OCI-LY7 (cell line): ENCODE measurements at places on chromosomes 1 and 21.

- peak; percentile 80 for DNase-seq
These were observed 23.7 kb downstream of the ABCG1 start for GRCh38 chr21:42242611-42243010.

GRCh38 chr1:245172026-245172425 is 17.2 kb downstream of the KIF26B start:
- no peak for DNase-seq

DNA sequence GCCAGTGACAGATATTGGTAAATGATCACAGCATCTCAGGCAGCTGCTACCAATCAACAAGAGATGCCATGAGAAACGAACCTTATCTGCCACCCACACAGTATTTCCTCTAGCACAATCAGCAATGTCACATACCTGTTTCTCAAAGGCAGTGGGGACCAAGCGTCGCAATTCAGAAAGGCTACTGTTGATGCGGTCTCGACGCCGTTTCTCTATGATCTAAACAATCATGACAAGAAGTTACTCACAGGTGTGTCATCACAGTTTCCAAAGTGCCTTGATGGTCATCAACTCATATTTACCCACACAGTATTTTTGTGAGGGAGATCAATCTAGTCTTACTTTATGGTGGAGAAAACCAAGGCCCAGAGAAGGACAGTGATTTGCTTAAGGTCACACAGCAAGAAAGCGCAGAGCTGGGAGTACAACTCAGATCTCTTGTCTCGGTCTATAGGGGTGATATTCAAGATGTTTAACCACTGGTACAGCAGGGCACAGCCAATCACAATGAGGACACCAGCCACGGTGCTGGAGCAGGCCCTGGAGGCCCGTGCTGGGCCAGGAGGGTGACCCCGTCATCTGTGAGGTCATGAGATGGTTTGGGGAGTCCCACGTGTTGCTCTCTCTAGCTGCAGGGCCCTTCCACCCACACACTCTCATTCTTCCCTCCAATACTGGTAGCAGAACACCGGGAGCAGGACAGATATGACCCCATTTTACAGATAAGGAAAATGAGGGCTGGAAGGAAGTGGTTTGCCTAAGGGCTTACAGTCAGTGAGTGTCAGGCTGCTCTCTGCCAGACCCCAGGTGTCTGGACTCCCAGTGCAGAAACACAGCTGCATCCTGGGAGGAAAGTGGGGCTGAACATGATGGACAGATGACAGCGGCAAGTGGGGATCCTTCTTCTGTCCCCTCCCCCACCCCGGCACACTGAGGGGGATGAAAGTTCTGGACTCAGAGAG is 7.8 kb downstream of the HEYL start:
- DNase-seq, result peak; percentile 14

DNA sequence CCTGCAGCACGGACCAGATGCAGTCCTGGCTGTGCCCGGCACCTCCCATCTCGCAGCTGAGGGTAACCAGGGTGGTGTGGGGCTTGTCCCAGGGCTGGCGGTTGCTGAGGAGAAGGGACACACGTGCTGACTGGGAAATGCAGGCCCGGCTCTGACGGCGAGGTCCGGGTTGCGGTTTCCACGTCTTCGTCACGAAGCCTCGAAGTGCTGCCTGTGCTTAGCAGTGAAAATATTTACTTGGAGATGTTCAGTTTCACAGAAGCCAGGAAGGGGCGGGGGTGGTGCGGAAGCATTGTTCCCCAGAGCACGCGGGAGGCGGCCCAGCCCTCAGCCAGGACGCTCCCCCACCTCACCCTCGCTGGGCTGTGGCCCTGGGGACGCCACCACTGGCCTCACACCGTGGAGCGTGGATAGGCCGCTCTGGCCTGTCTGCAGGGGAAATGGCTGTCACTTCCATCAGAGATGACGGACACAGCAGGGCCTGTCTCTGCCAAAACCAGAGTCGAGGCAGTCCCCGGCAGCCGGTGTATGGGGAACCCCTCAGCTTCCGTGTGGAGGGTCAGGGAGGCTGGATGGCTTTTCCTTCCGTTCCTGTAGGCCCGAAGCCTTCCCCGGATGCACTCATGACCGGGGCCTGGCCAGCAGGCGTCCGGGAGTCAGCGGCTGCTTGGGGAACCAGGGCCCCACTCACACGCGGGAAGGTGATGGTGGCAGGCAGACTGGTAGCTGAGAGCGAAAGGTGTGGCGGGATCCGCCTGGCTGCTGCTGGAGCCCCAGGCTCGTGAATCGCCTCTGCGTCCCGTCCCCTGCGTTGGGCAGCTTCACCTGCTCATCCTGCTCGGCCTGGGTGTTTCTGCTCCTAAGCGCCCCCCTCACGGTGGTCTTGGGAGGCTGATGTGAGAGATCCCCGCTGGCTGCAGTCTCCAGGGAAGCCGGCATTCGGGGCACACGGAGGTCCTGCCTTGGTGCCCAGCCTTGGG is 14.7 kb upstream of the POFUT2 start:
- DNase-seq, result no peak

DNA sequence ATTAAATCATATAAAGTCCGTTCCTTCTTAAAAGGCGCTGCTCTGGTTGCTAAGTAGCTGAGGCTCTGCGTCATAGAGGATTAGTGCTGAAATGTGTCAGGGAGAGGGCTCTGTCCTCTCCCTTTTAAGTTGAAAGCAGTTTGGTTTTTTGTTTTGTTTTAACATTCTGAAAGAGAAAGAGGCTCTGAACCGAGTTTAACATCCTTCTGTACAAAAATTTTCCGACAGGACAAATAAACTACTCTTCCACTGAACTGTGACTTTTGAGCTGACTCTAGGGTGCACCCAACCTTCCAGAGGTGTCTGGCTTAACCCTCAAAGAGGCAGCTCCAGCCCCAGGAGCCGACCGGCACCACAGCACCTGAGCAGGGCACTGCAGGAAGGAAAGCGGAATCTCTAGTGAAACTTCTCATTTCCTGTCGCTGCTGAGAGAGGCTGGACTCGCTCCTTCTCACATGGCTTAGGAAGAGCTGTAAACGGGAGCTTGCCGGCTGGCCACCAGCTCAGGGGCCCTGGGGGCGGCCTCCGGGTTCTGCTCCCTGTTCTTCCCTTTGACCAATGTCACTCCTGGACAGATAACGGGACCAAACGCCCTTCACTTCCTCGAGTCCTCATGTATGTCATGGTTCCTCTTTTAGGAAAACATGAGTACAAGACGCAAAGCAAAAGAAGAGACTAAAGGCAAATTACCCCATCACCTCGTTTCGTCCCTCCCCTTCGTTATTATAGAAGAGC is 1.2 kb downstream of the VAV3 start:
- DNase-seq, result peak; percentile 70

GRCh38 chr1:151309811-151310323 is 17.3 kb downstream of the PI4KB start:
- DNase-seq, result no peak

DNA sequence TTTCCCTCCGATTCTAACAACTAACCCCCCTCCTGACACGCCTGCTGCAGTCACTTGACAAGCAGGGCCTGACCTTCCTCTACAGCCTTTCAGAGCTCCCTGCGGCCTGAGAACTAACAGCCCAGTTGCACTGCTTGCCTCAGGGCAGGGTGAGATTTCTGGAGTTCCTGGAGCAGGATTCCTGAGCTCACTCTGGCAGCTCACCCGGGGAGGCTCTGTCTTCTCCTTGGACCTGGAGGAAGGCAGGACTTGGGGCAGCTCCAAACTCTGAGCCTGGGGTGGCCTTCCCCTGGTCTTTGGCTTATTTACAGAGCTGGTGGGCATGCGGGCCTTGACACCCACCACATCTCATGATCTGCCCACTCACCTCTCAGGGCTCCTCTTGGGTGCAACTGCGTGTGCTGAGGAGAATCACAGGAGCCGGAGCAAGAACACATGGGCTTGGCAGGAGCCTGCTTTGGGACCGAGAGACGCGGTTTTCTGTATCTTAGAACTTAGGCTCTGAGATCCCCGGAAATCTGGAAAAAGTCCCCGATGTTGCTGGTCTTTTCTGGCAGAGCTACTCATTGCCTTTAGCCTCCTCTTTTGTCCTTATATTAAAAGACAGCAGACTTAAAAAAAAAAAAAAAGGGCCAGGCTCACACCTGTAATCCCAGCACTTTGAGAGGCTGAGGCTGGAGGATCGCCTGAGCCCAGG is 13.1 kb upstream of the SLC25A34 start:
- no peak for DNase-seq

DNA sequence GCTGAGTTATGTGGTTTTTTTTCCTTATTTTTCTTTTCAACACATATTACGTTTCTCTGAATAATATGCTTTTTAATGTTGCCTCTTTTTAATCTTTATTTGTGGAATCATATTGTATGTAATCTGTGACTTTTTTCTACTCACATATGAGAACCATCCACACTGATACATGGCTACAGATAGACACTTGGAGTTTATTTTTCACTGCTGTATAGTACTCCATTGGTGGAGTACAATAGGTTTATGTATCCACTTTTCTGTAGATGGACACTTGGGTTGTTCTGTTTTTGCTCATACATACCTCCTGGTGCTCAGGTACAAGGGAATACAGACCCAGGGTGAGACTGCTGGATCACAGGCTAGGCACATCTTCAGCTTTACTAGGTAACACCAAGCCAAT is 71.5 kb upstream of the ERG start:
- DNase-seq, result no peak

DNA sequence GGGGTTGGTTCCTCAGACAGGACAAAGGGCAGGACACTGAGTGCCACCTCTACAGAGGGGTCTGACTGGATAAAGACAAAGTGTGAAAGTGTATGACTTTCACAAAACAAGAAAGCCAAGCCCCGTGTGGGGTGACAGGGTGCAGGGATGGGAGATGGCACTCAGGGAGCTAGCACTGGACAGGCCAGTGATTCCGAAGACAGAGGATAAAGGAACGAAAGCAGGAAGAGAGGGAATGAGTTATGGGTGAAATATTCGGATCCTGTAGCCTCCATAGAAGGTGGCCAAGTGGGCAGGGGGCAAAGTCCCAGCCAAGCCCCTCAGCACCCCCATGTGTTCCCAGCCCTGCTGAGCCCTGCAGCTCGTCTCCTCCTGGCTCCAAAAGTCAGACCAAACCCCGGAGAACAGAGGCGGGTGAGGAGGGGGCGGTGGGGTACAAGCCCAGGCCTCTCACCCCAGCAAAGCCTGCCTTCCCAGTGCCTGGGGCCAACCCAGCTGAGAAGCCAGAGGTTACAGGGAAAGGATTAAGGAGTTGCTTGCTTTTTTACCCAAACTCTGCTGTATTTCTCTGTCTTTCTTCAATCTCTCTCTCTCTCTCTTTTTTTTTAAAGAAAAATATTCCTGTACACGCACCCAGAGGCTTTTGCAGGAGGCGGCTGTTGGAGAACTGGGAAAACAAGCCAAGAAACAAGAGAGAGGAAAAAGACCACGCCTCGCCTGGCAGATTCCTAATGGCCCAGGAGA is 14.0 kb upstream of the WASF2 start:
- no peak for DNase-seq

- DNase-seq, result no peak
These were observed 699 bp upstream of the IL23R start for GRCh38 chr1:67165468-67166041.

DNA sequence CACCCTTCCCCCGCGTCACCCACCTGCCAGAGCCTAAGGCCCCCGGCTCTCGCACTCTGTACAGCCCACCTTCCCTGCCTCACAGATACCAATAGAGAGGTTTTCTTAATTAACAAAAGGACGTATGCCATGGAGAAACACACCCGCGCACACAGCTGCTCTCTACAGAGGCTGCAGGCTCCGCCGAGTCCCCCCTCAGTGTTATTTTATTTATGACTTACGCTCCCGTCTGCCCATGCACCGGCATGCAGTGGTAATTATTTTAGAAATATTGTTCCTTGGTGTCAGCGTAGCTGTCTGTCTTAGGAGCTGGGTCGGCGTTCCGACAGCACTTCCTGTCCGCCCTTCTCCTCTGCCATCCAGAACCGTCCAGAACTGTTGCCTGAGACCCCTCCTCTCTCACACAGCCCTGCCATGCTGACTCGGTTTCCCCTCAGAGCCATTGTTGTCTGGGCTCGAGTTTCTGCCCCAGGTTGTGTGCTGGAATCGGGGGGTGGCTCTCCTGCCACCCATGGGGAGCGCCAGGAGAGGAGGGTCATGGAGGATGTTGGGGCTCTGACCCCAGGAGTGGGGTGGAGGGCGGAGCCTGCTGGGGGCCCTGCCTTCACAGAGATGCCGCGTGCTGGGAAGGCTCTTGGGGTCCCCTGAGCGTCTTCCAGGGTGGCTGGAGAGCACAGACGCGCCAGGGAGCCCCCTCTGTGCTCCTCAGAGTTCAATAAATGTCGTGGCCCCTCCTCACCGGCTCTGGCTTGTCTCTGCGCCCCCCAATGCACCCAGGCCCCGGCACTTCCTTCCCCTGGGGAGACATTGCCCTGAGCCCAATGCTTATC is 39.6 kb upstream of the COL6A1 start:
- no peak for DNase-seq

DNA sequence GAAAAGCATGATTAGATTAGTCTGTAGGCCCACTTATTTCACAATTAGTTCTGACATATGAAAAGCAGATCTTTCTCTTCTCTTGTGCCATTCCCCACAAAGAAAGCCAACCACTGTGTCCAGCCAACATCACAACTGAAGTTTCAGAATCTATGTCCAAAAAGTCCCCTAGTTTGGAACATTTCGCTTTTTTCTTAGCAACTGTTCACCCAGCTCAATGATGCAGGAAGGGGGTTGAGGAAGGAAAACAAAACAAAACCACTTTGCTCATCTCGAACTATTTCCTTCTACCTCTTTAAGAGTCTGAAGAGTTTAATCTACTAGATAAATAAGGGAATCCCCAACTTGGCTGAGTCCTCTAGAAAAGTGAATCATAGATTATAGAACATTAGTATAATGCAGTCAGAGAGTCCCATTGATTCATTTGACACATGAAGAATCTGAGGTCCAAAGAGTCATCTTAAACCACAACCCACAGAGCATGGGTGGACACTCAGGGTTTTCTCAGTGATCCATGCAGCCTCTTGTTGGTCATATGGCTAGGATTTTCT is 159.3 kb upstream of the SGIP1 start:
- peak; percentile 41 for DNase-seq

DNA sequence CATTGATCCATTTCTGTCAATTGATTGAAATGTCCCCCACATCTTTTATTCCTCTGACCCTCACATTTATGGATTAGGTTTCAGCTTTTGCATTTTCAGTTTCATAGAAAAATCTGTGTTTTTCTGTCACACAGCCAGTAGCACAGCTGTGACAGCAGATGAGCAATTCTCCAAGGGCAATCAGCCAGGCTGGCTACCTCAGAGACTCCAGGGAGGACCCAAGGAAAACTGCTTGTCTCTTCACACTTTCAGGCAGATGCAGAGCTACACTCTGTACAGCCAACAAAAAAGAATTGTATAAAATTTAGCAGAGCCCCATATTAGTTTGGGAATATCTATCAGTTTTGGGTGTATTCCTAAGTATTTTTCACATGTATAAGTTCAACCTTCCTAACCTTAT is 257.2 kb downstream of the LRRC7 start:
- no peak for DNase-seq

- no peak for DNase-seq
These were observed 65.3 kb upstream of the COL6A1 start for GRCh38 chr21:45916011-45916840.

- DNase-seq, result no peak
These were observed 23.6 kb upstream of the ABCB10 start for GRCh38 chr1:229582011-229582694.

GRCh38 chr1:150156868-150157603 is 7.3 kb downstream of the PLEKHO1 start:
- no peak for DNase-seq

- no peak for DNase-seq
These were observed 10.1 kb downstream of the NRIP1 start for GRCh38 chr21:15054606-15055239.

GRCh38 chr1:201599548-201599947 is 60.6 kb downstream of the NAV1 start:
- DNase-seq, result no peak

GRCh38 chr1:154755858-154756730 is 114.0 kb downstream of the KCNN3 start:
- no peak for DNase-seq
